ENCODE measurements at places on chromosomes 11 and 22. TPM values are rescaled to one million over a fixed set of nuclear protein-coding genes. Genes with fewer than 3 reads are reported as not detected.

DNA sequence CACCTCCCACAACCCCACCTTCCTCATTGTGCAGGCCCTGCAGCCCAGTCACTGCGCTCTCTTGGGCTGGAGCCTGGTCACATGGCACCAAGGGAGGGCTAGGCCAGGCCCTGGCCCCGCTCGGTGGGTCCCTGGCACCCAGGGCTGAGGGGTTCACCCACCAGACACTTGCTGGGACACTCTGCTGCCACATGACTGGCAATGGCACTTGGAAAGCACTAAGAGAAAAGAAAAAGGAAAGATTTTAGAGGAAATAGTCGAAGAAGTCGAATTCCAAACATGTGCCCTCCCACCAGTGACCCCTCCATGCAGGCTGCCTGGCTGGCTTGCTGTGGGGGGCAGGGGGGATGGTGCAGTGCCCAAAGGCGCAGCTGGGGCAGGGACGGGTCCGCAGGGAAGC, 12.3 kb upstream of the TTLL8 start:
- no peak for DNase-seq

The CRYBB2 gene
- not detected for total RNA-seq

GRCh38 chr22:27880778-27881394, 38.2 kb downstream of the PITPNB start:
- DNase-seq = no peak

GRCh38 chr11:95307286-95307685, 76.3 kb upstream of the SESN3 start:
- no peak for DNase-seq

DNA sequence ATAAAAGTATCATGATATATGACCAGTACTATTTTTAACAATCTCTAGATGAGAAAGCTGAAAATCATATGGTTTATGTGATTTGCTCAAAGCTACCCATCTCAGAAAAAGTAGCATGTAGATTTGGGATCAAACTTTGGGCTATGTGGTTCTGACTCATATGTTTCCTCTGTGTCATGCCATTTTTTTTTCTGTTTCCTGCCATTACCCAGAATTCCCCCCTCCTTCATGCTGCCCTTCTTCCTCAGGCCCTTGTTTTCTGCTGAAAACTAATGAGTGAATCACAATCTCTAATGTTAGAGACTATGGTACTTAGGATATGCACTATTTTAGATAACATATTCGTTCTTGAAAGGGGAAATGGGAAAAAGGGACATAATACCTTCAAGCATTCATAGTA, 80.7 kb downstream of the JRKL start:
- no peak for DNase-seq

The GLYATL1 gene
- total RNA-seq = 0.71 TPM

DNA sequence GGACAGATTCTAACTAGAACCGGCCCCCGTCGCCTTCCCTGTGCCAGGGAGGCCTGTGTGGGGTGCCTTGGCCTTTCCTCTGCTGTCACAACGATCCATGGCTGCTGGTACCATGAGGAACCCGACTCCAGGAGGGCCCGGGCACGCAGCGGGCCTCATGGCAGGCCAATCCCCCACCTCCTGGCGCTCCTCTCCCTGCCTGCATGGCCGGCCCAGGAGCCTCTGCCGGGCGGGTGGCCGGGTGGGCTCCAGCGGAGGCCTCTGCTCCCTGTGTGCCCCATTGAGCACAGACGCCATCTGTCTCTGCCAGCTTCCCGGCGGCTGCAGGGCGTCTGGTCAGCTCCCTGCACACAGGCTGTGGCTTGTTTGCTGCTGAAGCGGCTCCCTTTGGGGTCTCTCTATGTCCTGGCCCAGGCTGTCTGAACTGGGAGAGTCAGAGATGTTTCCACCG, 86.5 kb downstream of the MYEOV start:
- DNase-seq = no peak

DNA sequence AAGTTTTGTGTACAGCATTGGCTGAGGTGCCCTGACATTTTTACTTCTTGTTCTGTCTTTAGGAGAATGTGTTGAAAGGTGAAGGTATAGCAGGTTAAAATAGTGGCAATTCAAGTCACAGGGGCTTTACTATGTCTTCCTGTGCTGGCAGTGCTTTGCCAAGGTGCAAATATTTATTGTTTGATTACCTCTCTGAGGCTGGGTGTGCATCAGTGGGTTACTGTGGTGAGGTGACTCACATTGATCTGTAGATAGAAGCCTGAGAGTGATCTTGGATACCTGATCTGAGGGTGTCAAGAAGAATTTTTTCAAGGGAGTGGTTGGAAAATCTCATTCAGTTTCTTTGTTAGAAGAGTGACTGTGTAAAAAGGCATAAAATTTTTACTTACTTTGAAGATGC, 90.0 kb downstream of the ARHGAP42 start:
- DNase-seq = no peak

The C11orf86 gene
- total RNA-seq = not detected

DNA sequence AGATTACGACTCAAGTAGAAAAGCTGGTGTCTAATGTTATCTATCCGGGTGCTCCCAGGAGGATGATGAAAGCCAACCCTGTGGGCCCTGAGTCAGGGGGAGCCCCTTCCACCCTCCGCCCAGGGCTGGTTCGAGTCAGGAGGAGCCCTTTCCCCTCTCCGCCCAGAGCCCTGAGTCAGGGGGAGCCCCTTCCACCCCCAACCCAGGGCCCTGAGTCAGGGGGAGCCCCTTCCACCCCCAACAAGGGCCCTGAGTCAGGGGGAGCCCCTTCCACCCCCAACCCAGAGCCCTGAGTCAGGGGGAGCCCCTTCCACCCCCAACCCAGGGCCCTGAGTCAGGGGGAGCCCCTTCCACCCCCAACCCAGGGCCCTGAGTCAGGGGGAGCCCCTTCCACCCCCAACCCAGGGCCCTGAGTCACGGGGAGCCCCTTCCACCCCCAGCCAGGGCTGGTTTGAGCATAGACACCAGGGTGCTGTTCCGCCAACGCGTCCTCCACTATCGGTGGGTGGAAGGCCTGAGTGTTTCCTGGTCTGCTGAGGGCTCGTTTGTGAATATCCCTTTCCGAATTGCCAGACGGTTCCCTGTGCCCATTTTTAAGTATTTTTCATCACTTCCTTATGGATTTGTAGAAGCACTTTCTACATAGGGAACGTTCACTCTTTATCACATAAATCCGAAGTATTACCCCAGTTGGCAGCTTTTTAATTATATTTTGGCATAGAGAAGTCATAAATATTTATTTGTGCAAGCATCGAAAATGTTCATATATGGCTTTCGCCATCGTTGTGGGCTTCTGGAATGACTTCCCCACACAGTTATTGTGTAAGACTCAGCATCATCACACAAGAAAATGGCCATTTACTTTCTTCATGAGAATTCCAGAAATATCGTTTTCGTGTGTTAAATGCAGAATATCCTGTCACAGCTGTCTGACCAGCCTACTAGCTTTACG, 380.6 kb downstream of the BRD1 start:
- DNase-seq = no peak

The OSBP2 gene
- total RNA-seq = 47.2 TPM

DNA sequence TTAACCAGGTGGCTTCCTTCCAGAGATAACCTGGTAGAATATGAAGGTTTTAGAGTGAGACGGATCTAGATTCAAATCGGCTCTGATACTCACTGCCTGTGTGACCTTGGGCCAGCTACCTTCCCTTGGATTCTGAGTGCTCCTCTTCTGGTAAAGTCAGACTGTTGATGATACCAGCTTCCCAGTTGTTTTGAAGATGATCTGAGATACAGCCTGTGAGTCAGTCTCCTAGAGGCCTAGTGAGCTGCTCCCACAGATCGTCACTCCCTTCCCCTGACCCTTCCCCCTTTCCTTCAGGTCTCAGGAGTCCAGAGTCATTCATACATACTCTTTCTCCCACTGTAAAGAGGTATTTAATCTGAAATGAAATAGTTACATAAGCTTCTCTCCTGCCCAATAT, 207.8 kb downstream of the GRIK4 start:
- DNase-seq = no peak

DNA sequence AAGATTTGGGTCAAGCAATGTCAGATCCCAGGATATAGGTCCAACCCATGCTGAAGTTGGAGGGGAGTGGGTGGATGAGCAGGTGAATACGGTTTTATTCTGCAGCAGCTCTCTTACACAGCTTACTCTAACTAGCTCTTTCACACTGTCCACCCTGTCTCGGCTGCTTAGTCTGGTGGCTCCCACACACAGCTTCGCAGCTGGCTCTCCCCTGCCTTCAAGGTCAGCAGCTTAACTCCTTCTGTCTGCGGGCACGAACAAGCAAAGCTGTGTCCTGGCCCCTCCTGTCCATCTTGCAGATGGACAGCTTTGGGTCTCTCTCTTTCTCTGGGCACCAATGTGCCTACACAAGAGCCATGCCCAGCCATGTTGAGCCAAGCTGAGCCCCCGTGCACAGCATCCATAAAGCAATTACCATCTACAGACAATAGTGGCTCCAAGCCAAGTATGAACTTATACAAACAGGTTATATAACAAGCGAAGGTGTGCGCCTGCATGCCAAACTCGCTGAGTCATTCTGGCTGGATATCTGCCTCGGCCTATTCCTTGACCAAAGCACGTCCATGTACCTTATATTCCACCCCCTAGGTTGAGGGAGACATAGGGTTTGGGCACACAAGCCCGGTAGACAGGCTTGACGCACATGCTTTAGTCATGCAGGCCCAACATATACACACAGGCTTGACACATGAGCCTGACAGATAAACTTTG, 1307.8 kb upstream of the RAG2 start:
- DNase-seq = no peak

DNA sequence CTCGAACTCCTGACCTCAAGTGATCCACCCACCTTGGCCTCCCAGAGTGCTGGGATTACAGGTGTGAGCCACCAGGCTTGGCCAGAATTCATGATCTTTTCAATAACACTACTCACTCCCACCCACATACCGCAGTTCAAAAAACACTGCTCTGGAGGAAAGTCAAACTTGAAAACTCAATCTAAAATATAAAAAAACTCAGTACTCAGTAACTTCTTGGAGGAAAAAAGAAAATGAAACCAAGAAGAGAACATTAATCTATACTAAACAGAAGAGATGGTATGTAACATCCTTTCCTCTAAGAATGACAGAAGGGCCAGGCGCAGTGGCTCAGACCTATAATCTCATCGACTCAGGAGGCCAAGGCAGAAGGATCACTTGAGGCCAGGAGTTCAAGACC, 58.3 kb downstream of the MRTFA start:
- no peak for DNase-seq

DNA sequence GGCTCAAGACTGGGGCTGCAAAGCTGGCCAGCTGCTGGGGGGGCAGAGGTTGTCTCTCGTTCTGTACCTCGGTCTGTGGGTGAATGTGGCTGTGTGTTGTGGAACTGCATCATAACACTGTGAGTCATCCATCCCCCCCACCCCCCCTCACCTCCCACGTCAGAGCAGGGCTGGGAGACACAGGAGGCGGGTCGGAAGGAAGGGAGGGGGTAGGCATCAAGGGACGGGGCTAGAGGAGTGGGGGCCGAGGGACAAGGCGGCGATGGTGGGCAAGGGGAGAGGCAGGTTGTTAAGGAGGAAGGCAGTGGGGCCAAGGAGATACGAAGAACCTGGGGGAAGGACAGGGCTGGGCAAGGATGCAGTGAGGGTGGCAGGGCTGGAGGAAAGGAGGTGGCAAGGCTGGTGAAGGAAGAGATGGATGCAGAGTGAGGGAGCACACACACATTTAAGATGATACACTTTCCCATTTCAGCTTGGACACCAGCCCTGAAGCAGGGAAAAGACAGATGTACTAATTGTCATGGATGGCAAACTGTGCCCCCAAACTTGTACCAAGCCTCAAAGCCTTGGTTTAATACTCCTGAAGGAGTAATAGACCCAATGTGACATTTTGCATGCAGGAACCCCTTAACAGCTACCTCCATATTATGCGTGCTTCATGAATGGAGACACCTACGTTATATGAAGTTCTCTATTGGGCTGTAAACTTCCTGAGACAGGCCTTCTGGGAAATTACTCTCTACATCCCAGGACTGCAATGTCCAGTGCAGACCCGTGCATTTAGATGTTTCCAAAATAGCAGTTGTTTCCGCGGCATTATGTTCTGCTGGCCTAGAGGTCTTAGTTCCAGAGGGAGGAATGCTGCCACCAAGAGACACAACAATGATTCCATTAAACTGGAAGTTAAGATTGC, at the start of gene YPEL4:
Gene YPEL4, minus strand, starts transcription at position 87 of the 913 bp plus-strand sequence. CDS start 2,805 bp downstream, outside the sequence.
- peak; percentile 77 for DNase-seq

DNA sequence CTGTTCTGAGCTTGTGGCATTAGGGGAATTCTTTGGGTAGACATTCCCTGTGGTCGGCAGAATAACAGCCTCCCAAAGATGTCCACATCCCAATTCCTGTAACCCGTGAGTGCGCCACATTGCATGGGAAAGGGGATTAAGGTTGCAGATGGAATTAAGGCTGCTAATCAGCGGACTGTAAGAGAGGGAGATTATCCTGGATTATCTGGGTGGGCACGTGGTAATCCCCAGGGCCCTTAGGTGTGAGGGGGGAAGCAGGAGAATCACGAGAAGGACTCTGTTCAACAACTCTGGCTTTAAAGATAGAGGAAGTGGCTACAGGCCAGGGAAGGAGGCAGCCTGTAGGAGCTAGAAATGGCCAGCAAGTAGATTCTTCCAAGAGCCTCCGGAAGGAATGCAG, 16.0 kb downstream of the CACNG2 start:
- DNase-seq = no peak

DNA sequence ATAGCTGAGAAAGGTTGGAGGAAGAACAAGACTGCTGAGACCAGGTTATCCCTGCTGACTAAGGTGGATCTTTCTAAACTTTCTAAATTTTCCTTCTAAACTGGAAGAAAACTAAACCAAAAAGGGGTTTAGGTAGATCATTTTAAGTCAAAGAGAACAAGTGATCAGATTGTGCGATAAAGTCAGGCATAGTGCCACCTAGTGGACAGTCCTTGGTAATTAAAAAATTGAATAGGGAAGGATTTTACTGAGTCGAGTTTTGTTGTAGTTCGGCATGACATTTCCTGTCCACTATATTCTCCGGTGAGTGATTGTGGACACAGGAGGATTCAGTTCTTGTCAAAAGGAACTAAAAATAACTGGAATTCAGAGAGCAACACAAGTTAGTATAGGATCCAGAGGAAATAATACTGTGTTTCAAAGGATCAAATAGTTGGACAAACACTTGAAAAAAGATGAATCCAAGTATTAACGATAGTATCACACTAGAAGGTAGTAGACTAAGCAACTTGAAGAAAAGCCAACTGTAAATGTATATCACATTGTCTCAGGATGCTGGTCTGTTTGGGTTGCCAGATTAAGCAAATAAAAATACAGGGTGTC, 1236.4 kb downstream of the FAM181B start:
- no peak for DNase-seq

The PLEKHB1 gene
- 596 TPM for total RNA-seq

The POU2AF2 gene
- total RNA-seq = not detected
